ENCODE measurements at places on chromosomes 4 and X.
A peak's percentile ranks its signal among the peaks of the same experiment; 100 is the strongest.

- no peak for DNase-seq
These were observed 18.8 kb downstream of the PAK3 start for GRCh38 chrX:111114806-111115205.

GRCh38 chr4:161894014-161894413, 269.8 kb downstream of the FSTL5 start:
- no peak for DNase-seq

DNA sequence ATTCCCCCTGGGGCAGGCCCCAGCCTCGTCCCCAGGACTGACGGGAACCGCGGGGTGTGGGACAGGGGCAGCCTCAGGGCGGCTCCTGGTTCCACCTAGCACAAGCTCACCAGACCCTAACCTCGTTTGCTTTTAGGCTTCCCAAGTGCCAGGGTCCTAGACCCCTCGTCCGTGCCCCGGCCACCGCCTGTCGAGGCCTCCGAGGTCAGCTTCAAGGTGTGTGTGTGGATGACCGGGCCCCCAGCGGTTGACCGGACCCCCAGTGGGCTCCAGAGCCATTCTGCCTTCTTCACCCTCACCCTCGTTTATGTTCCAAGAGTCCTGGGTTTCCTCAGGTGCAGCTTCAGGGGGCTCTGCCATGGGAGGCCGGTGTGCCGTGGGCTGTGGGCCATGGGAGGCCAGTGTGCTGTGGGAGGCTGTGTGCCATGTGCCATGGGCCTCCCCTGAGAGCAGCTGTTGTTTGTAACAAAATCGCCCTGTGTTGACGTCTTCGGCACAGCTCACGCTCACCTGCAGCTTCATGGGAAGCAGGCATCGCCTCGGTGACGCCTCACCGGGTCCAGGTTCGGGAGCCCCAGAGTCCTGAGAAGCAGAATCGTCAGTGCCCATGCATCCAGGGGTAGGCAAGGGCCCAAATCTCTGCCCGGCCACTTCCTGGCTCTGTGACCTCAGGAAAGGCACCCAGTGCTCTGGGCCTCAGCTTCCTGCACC, 43.0 kb upstream of the HMX1 start:
- DNase-seq, result no peak

GRCh38 chr4:6334203-6334887, 64.7 kb downstream of the WFS1 start:
- DNase-seq, result no peak

DNA sequence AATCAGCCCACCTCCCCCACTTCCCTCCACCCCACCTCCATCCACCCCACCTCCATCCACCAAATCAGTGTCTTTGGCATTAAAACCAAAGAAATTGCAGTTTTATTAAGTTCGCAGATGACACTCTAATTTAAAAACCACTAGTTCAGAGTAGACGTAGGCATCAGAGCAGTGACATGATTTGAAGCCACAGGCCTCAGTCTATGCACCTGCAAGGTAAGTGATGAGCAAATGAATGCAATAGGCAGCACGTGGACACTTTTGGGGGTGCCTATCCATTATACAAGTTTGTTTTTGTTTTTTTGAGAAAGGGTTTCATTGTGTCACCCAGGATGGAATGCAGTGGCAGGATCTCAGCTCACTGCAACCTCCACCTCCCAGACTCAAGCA, 88.0 kb upstream of the TRIM2 start:
- DNase-seq, result no peak

DNA sequence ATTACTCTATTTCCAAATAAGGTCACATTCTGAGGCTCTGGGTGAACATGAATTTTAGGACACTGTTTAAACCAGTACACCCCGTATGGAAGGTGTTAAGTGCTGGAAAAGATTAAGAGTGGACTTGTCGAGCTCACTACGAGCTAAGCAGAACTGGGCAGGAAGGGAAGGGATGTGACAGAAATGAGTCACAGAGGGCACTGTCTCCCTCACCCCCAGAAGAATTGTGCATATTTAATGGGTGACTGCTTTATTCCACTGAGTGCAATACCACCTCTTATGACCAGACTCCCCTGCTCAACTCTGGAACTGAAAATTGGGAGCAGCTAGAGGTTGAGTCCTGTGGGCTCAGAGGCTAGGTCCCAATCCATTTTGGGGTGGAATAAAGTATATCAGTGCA, 187.4 kb upstream of the RPS6KA3 start:
- peak; percentile 62 for DNase-seq

GRCh38 chr4:91837608-91838029, 466.1 kb upstream of the GRID2 start:
- DNase-seq, result no peak

DNA sequence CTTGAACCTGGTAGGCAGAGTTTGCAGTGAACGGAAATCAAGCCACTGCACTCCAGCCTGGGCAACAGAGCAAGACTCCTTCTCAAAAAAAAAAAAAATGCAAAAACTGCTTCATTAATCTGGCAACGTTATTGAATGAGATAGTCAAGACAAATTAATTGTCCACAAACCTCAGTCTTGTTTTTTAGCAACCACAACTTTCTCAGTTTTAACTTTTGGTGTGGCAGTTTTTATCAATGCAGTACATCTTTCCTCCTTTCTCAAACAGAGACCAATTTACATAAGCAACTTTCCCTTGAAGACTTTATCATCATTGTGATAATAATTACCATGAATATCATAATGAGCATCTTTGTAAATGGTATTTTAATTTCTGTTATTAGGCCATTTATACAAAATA, 61.7 kb upstream of the GALNTL6 start:
- DNase-seq, result no peak

DNA sequence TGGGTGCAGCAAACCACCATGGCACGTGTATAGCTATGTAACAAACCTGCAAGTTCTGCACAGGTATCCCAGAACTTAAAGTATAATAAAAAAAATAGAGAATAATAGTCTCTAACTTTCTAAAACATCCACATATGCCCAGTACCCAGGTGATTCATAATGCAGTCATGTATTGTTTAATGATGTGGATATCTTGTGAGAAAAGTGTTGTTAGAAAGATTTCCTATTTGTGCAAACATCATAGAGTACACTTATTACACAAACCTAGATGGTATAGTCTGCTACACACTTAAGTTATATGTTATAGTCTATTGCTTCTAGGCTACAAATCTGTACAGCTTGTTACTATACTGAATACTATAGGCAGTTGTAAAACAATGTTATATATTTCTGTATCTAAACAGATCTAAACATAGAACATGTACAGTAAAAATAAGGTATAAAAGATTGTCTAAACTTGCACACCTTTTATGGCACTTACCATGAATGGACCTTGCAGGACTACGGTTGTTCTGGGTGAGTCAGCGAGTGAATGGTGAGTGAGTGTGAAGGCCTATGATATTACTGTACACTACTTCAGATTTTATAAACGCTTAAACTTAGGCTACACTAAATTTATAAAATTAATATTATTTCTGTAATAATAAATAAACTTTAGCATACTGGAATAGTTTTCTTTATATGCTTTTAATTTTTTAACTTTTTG, 232.2 kb upstream of the SLIT2 start:
- DNase-seq, result peak; percentile 40

GRCh38 chr4:54668014-54668611, 10.4 kb downstream of the KIT start:
- DNase-seq, result no peak

DNA sequence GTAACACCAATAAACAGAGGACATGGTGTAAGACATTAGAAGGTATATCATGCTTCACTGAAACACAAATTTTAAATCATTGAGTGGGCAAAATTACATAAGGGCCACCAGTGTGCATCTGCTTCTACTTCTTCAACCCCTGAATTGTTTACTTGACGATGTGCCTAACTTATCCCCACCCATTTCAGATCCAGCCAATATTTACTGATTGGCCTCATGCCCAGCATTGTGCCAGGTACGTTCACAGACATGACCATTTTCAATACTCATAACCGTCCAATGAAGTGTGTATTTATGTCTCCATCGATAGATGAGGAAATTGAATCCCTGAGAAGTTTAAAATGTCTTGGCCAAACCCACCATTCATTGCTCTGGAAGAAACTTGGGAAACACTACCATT, 208.3 kb upstream of the MID1 start:
- no peak for DNase-seq

DNA sequence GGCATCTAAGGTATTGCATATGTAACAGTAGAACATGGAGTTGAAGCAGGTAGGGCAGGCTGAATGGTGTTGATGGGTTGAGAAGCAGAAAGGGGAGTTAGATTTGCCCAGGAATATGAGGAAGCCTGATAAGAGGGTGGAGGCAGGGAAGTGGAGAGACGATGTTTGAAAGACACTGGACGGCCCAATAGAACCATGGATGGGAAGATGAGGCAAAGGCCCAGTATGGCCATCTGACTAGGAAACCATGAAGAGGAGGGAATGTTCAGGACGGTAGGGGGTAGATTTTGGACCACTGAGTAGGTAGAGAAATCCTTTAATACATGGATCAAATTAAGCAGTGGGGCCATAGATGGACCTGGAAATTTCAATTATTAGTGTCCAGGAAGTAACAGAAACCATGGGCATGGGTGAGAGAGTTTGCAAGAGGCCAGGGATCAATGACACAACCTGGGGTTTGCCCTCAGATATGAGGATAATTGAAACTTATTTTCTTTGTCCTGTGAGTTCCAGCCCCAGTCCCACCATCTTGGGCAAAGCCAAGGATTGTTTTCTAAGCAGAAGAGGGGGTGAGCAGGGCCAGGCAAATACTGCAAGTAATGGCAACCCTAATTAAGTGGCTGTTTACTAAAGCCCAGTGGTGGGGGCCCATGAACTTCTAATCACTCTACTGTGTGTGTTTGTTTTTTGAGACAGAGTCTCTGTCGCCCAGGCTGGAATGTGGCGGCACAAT, 2.5 kb upstream of the USP11 start:
- DNase-seq, result no peak
